NCI-H510A treated with DMSO at 0.1 percent for 48 hours (cell line): ENCODE measurements at places on chromosomes 5 and 9.

GRCh38 chr9:133916159-133916541 is 76.0 kb downstream of the VAV2 start:
- DNase-seq: no peak

DNA sequence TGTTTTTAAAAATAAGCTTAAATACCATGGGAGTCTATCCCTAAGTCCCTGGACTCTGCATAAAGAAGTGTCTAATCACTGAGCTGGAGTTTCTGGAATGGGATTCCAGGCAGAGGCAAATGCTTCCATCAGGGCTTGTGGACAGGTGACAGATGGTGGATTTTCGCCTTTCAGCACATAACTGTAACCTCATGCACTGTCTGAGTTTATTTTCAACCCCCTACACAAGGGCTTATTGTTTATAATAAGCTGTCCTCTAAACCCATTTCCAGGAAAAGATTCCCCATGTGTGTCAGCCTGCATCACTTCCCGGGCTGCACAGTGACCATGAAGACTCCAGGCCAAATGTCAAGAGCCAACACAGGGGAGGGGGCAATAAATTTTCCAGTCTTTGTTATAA is 264.0 kb downstream of the PIK3R1 start:
- DNase-seq: no peak

DNA sequence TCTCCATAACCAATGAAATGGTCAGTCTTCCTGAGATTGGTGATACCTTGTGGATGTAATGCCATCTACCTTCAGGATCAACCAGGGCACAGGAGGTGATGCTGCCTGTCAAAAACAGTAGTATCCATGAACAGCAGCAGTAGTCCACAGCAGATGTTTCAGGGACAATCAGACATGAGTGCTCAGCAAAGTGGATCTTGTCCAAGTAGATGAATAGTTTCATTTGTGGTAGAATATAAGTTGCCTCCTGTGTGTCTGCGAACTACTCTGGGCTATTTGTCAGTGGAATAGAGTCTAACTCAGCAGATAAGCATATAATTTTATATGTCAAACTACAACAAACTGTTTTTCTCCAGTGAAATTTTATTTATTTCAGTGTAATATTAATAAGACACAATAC is 1860.1 kb upstream of the ACO1 start:
- DNase-seq: no peak

- DNase-seq: no peak
Observed at GRCh38 chr5:178797101-178797521, 62.6 kb upstream of the ZNF354B start.

GRCh38 chr9:107739601-107740082 is 250.1 kb upstream of the KLF4 start:
- DNase-seq: no peak
